ENCODE measurements at places on chromosomes 3 and 15.
A peak's percentile ranks its signal among the peaks of the same experiment; 100 is the strongest.

- peak; percentile 85 for DNase-seq
- H3K36me3 ChIP-seq: no peaks in the 10 kb centered on the region
- H3K4me3 ChIP-seq: peak within 1 kb of the TSS; percentile 74
- peaks cover 76% of the 10 kb centered on the region for H3K4me1 ChIP-seq
- no peaks in the 10 kb centered on the region for H3K27me3 ChIP-seq
Observed at GRCh38 chr3:151203051-151203420, at the start of gene GPR171. TSS of gene GPR171 (minus strand) at chr3:151203216. CDS start at chr3:151199386, 3,830 bp downstream.

DNA sequence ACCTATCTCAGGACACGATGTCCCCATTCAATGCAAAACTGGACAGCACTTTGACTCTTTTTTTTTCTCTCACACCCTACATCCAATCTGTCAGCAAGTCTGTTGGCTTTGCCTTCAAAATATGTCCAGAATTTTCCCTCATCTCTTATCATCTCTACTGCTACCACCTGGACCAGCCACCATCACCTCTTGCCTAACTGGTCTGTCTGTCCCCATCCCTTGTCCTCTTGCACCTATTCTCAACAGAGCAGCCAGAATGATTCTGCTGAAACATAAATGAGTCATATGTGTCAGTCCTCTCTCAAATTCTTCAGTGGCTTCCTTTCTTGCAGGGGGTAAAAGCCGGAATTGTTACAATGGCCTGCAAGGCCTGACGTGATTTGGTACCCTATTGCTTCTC is 105.8 kb downstream of the CYP19A1 start:
- H3K4me1 ChIP-seq: no peaks in the 10 kb centered on the region
- H3K27me3 ChIP-seq: no peaks in the 10 kb centered on the region
- no peak overlapping the region for H3K27ac ChIP-seq
- DNase-seq: no peak

DNA sequence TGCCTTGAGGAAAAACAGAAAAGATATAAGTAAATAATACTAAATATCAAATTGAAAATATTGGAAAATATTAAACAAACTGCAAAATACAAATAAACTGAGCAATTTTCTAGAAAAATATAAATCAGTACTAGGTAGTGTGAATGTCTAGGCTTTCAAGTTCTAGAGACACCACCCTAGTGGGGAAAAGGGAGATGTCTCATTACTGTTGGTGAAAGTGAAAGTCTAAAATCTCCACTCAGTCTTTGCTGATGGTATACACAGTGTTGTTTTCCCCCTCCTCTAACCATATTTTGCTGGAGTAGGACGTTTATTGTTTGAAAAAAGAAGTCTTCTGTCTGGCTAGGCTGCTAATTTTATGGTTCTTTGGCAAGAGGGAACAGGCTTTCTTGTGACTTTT is 1368.9 kb downstream of the OTOL1 start:
- H3K4me3 ChIP-seq: no peak overlapping the region
- H3K27ac ChIP-seq: no peak overlapping the region
- H3K36me3 ChIP-seq: no peaks in the 10 kb centered on the region
- no peaks in the 10 kb centered on the region for H3K27me3 ChIP-seq
- DNase-seq: no peak

GRCh38 chr3:14211621-14212020 is 33.0 kb downstream of the LSM3 start:
- no peak overlapping the region for H3K27ac ChIP-seq
- H3K36me3 ChIP-seq: no peaks in the 10 kb centered on the region
- DNase-seq: no peak
- H3K4me1 ChIP-seq: peaks cover under 1% of the 10 kb centered on the region
- H3K4me3 ChIP-seq: no peak overlapping the region

DNA sequence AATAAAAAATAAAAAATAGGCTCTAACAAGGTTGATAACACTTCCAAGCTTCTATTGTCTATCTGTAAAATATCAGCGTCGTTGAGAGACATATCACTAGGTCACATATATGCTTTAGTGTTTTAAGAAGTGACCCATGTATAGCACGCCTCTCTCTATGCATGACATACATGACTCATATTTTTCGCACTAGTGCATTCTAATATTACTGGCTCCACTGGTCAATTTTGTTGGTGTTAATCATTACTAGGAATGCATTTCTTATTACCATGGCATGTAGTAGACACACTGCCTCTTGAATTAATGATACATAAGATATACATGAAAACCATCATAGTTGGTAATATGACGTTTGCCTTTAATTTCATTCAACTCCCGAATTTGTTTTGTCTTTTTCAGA is 203.1 kb downstream of the CHL1 start:
- no peaks in the 10 kb centered on the region for H3K4me1 ChIP-seq
- no peak overlapping the region for H3K4me3 ChIP-seq
- H3K36me3 ChIP-seq: no peaks in the 10 kb centered on the region

- peaks cover 5% of the 10 kb centered on the region for H3K4me1 ChIP-seq
- DNase-seq: no peak
- no peak overlapping the region for H3K27ac ChIP-seq
- no peaks in the 10 kb centered on the region for H3K27me3 ChIP-seq
Observed at GRCh38 chr15:77219841-77220240, 148.9 kb upstream of the TSPAN3 start.

- no peaks in the 10 kb centered on the region for H3K4me1 ChIP-seq
- no peak overlapping the region for H3K4me3 ChIP-seq
- H3K27ac ChIP-seq: no peak overlapping the region
Observed at GRCh38 chr3:132854856-132855535, 132.8 kb upstream of the NPHP3 start.

DNA sequence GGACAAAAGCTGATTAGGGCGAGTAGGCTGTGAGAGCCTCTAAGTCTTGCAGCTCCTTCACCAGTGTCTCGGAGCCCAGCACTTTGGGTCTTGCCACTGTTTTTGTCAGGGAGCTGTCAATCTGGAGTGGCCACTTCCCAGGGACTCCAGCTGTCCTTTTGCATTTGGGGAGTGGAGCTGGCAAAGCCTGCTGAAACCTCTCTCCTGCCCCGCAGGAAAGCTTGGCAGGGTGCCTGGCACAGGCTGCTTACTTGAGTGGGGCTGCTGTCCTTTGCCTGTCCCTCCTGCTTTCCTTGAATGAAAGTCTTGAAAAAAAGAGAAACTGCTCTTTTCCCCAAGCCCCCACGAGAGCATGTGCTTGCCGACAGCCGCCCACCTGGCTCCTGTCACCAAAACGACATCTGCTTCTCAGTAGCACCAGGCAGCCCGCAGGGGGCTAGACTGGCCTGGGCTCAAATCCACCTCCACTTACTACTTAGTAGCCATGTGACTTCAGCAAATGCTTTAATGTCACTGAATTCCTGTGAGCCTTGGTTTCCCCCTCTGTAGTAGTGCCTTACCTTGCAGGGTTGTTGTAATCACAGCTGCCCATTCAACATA is 13.7 kb downstream of the USP13 start:
- H3K36me3 ChIP-seq: no peaks in the 10 kb centered on the region
- no peaks in the 10 kb centered on the region for H3K27me3 ChIP-seq
- no peak overlapping the region for H3K27ac ChIP-seq
- no peak overlapping the region for H3K4me3 ChIP-seq
- DNase-seq: no peak

GRCh38 chr15:62046078-62046743 is 14.0 kb downstream of the VPS13C start:
- H3K4me1 ChIP-seq: peaks cover 28% of the 10 kb centered on the region
- peak overlapping the region; percentile 57 for H3K27ac ChIP-seq
- no peaks in the 10 kb centered on the region for H3K36me3 ChIP-seq
- peak overlapping the region; percentile 51 for H3K4me3 ChIP-seq

- no peak for DNase-seq
- no peak overlapping the region for H3K27ac ChIP-seq
- H3K4me1 ChIP-seq: no peaks in the 10 kb centered on the region
- H3K27me3 ChIP-seq: no peaks in the 10 kb centered on the region
- no peak overlapping the region for H3K4me3 ChIP-seq
Observed at GRCh38 chr3:126348308-126348920, 8.8 kb downstream of the KLF15 start.

- H3K27me3 ChIP-seq: peaks cover 7% of the 10 kb centered on the region
- DNase-seq: no peak
- no peaks in the 10 kb centered on the region for H3K36me3 ChIP-seq
- H3K4me3 ChIP-seq: no peak overlapping the region
- H3K27ac ChIP-seq: no peak overlapping the region
Observed at GRCh38 chr3:30048431-30048830, 558.0 kb upstream of the TGFBR2 start.

GRCh38 chr15:64333986-64334929 is 21.7 kb downstream of the CSNK1G1 start:
- peak overlapping the region; percentile 87 for H3K27ac ChIP-seq
- H3K36me3 ChIP-seq: no peaks in the 10 kb centered on the region
- DNase-seq: peak; percentile 12
- H3K4me3 ChIP-seq: no peak overlapping the region
- H3K27me3 ChIP-seq: no peaks in the 10 kb centered on the region
- peaks cover 14% of the 10 kb centered on the region for H3K4me1 ChIP-seq

- H3K27ac ChIP-seq: no peak overlapping the region
- H3K4me3 ChIP-seq: no peak overlapping the region
- H3K27me3 ChIP-seq: no peaks in the 10 kb centered on the region
- H3K36me3 ChIP-seq: peaks cover 41% of the 10 kb centered on the region
- peaks cover 1% of the 10 kb centered on the region for H3K4me1 ChIP-seq
Observed at GRCh38 chr3:184328516-184328915, 8.9 kb upstream of the FAM131A start.

- H3K4me3 ChIP-seq: no peak overlapping the region
- no peak for DNase-seq
- no peaks in the 10 kb centered on the region for H3K36me3 ChIP-seq
- no peak overlapping the region for H3K27ac ChIP-seq
- H3K27me3 ChIP-seq: peaks cover 5% of the 10 kb centered on the region
Observed at GRCh38 chr3:10364806-10365205, 43.9 kb upstream of the SEC13 start.

DNA sequence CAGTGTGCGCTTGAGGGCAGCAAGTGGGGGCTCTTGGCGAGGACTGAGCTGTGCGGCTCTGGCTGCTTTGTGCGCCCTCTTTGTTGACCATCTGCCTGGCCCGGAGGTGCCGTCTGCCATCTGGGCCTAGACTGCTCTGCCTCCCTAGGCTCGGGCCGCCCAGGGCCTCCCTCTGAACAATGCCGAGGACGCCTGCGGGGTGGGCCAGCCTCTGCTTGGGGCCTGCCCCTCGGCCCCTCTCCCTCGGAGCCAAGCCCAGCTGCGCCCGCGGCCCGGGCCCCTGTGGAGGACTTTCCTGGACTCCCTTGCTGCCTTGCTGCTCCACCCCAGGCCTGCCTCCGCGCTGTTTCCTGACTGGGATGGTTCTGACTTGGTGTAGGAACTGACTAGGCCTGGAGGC is 31.9 kb upstream of the SPSB4 start:
- no peaks in the 10 kb centered on the region for H3K27me3 ChIP-seq
- no peak for DNase-seq
- no peak overlapping the region for H3K27ac ChIP-seq
- no peak overlapping the region for H3K4me3 ChIP-seq

DNA sequence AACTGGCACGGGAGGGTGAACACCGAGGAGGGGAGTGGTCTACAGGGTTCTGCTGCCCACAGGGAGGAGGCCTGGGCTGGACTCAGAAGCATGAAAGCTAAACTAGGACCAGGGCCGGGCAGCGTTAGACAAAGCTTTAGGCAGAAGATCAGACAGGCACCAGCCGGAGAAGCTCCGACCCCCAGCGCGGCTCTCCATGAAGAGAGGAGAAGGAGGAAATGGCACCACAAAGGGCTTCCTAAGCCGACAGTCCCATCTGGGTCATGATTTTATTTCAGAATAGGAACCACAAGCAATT is 61.2 kb downstream of the RUBCN start:
- no peaks in the 10 kb centered on the region for H3K36me3 ChIP-seq
- DNase-seq: no peak
- H3K27me3 ChIP-seq: no peaks in the 10 kb centered on the region
- H3K4me1 ChIP-seq: no peaks in the 10 kb centered on the region

DNA sequence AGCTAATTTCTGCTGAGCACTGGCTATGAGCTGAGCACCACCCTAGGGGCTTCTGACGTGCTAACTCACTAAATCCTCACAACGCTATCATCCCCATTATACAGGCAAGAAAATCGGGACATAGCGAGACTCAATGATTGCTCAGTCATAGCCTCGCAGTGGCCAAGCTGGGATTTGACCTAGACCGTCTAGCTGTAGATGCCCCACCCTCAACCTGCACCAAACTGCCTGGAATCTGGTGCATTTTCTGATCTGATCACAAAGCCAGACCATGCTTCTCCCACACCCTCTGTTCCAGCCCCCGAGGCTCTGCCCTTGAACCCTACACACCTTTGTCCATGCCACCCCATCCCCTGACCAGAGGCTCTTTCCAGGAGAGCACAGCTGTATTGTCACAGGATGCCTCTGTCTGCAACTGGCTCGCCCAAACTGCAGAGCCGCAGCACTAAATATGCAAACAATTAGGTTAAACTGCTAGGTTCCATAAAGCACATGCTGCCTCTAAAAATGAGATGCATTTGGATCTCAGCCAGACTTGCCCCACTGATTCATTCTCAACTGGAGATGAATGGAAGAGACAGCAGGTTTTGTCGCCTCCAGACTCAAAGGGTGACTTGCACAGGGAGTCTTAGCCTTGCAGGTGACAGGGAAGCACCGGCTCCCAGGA is 95.2 kb downstream of the NUP210 start:
- no peak for DNase-seq
- peaks cover 11% of the 10 kb centered on the region for H3K36me3 ChIP-seq
- no peak overlapping the region for H3K27ac ChIP-seq
- H3K4me3 ChIP-seq: no peak overlapping the region

DNA sequence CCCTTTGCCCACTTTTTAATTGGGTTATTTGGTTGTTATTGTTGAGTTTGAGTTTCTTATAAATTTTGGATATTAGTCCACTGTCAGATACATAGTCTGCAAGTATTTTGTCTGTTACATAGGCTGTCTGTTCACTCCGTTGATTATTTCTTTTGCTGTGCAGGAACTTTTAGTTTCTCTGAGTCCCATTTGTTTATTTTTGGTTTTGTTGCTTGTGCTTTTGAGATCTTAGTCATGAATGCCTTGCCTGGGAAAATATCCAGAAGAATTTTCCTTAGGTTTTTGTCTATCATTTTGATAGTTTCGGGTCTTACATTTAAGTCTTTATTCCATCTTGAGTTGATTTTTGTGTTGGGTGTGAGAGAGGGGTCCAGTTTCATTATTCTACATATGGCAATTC is 254.5 kb downstream of the NLGN1 start:
- H3K4me3 ChIP-seq: no peak overlapping the region
- H3K27me3 ChIP-seq: no peaks in the 10 kb centered on the region
- H3K4me1 ChIP-seq: no peaks in the 10 kb centered on the region
- no peaks in the 10 kb centered on the region for H3K36me3 ChIP-seq
- DNase-seq: no peak

- H3K4me1 ChIP-seq: peaks cover 5% of the 10 kb centered on the region
- H3K4me3 ChIP-seq: no peak overlapping the region
- peak; percentile 34 for DNase-seq
- peaks cover 74% of the 10 kb centered on the region for H3K36me3 ChIP-seq
- H3K27me3 ChIP-seq: no peaks in the 10 kb centered on the region
- no peak overlapping the region for H3K27ac ChIP-seq
Observed at GRCh38 chr15:65101411-65101890, 13.5 kb downstream of the UBAP1L start.

- no peaks in the 10 kb centered on the region for H3K36me3 ChIP-seq
- no peaks in the 10 kb centered on the region for H3K4me1 ChIP-seq
Observed at GRCh38 chr3:15974647-15975046, 176.9 kb upstream of the ANKRD28 start.

- no peak overlapping the region for H3K27ac ChIP-seq
- H3K4me3 ChIP-seq: no peak overlapping the region
- H3K4me1 ChIP-seq: no peaks in the 10 kb centered on the region
Observed at GRCh38 chr3:84980011-84980410, 21.2 kb downstream of the CADM2 start.

- peak overlapping the region; percentile 96 for H3K27ac ChIP-seq
- no peaks in the 10 kb centered on the region for H3K36me3 ChIP-seq
- no peaks in the 10 kb centered on the region for H3K27me3 ChIP-seq
Observed at GRCh38 chr3:49121132-49121736, 611 bp upstream of the USP19 start.
